K562 (cell line): ENCODE measurements at places on chromosomes 2 and 18. TPM values are rescaled to one million over a fixed set of nuclear protein-coding genes. Genes with fewer than 3 reads are reported as not detected.

The EMILIN1 gene
- total RNA-seq: 1.0 and 1.5 TPM in 2 replicates

The RBBP8 gene
- total RNA-seq: 48.9 and 52.4 TPM in 2 replicates

The CMPK2 gene
- total RNA-seq: 7.2 and 7.9 TPM in 2 replicates

The GALNT14 gene
- total RNA-seq: not detected in 2 replicates

The SLC20A1 gene
- total RNA-seq: 123 and 136 TPM in 2 replicates

The ELP2 gene
- total RNA-seq: 140 and 148 TPM in 2 replicates

The GNLY gene
- total RNA-seq: not detected in 2 replicates

GRCh38 chr2:170190172-170190571 is 12.2 kb downstream of the MYO3B start:
- DNase-seq: no peak

DNA sequence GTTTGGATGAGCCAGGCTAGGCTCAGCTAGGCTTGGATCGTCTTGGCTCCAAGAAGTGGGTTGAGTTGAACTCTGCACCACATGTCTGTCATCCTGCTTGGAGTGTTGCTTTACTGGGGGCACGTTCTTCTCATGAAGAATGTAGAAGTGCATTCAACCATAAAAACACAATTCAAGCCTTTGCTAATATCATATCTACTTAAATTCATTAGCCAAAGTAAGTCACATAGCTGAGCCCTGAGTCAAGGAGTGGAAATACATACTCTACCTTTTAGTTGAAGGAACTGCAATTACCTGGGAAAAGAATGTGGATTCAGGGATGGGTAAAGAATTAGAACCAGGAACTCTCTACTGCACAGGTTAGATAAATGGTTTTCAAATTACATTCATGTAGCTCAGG is 360.4 kb upstream of the KCNH7 start:
- no peak for DNase-seq

- DNase-seq: no peak
Measured at GRCh38 chr2:159409116-159409800, 122.8 kb upstream of the WDSUB1 start.

- DNase-seq: no peak
Measured at GRCh38 chr2:160551259-160551658, 57.7 kb upstream of the RBMS1 start.

- DNase-seq: no peak
Measured at GRCh38 chr18:46755315-46756024, 1.4 kb downstream of the ST8SIA5 start.

- no peak for DNase-seq
Measured at GRCh38 chr2:216671081-216671411, 24.3 kb downstream of the IGFBP5 start.

DNA sequence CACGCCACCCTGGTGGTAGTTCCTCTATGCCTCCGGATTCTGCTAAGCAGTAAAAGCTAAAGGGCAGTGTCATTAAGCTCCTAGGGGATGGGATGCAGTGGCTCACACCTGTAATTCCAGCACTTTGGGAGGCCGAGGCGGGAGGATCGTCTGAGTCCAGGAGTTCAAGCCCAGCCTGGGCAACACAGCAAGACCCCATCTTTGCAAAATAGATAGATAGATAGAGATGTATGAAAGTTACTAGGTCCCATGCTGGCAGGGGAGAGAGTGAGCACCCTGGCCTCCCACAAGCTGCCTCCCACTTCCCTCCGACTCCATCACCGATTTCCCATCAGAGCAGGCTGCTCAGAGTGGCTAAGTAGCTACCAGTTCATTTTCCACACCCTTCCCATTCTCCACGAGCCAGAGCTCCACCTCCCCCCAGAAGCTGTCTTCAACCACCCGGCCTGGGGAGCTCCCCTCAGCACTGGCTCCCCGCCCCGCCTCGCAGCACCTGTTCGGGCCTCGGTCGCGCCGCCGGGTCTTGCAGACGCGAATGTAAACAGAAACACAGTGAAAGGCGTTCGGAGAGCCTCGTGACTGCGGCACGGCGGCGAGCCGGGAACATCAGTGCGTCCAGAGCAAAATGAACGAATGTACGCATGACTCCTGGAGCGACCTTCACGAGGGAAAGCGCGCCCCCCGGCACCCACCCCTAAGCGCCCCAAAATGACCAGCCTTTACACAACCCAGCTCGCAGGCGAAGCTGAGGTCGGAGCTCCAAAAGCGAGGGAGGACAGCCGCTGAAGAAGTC is 598 bp upstream of the CEP68 start:
- no peak for DNase-seq

GRCh38 chr2:239822146-239822831 is 202.9 kb downstream of the NDUFA10 start:
- DNase-seq: no peak
